Activated naive CD8-positive, alpha-beta T cell treated with anti-CD3 and anti-CD28 coated beads, Interleukin-2, amount 10 ng/mL, durations not matched to agents 7 days and 5 days (primary cell): ENCODE measurements at places on chromosomes 4 and X. TPM values are rescaled to one million over a fixed set of nuclear protein-coding genes. Genes with fewer than 3 reads are reported as not detected.
A peak's percentile ranks its signal among the peaks of the same experiment; 100 is the strongest.

The RPL9 gene
- total RNA-seq: 1,040 TPM

DNA sequence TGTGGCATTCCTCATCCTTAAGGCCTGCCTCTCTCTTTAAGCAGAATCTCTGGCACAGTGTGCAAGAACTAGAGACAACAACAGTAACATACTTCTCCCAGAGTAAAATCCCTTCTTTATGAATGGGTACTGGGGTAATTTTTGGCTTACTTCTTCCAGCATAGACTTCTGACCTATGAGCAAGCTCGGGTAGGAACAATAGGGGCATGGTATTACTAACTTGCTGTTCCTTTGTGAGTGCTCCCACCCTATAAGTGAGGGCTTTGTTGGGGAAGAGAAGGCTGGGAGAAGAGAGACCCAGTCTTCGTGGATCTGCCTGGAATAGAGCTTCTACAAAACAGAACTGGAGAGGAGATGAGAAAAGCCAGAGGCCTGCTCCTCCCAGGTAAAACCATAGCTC lies 30.2 kb downstream of the CLDN2 start:
- no peak for DNase-seq

The DCX gene
- total RNA-seq: not detected

GRCh38 chr4:5365071-5366008 lies 314.1 kb downstream of the STK32B start:
- no peak for DNase-seq

DNA sequence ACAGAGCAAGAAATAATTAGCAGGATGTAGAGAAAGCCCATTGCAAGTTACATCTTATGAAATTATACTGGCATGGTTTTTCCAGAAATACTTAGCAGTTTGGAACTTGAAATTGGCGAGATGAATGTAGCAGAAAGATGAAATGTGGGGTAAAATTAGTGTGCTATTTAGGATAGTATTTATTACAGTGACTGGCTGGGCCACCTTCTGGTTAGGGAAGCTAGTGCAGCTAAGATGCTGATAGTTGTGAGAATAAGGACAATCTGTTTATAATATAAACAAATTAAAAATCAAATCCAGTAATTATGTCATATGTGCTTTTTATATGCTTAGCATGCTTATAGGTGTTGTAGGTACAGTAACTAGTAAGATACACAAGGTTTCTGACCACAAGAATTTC lies 74.8 kb downstream of the IL15 start:
- no peak for DNase-seq

The NFKB1 gene
- 129 TPM for total RNA-seq

The SRPK3 gene
- total RNA-seq: not detected

The PIN4 gene
- total RNA-seq: 9.5 TPM

The PTTG2 gene
- 2.0 TPM for total RNA-seq

DNA sequence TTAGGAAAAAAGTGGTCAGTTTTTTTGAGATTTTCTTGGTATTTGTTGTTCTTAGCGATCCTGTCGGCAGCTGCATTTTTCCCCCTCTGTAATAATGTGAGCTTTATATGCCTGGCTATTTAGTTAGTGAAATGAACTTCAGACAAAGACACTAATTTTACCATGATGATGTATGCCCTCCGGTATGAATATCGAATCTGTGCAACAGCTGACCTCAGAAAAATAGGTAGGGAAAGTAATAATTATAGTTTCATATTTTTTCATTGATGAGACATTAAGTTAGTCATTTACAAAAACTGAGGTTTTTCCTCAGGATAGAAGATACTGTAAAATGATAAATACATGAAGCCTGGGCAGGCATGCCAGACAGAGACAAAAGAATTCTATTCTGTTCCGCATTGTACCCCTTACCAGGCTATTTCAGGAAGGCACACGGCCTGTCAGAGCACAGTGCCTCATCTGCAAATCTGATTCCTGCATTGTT lies 155.8 kb downstream of the SHROOM3 start:
- DNase-seq: no peak

- DNase-seq: no peak
Observed at GRCh38 chr4:149885896-149886295, 70.3 kb upstream of the IQCM start.

DNA sequence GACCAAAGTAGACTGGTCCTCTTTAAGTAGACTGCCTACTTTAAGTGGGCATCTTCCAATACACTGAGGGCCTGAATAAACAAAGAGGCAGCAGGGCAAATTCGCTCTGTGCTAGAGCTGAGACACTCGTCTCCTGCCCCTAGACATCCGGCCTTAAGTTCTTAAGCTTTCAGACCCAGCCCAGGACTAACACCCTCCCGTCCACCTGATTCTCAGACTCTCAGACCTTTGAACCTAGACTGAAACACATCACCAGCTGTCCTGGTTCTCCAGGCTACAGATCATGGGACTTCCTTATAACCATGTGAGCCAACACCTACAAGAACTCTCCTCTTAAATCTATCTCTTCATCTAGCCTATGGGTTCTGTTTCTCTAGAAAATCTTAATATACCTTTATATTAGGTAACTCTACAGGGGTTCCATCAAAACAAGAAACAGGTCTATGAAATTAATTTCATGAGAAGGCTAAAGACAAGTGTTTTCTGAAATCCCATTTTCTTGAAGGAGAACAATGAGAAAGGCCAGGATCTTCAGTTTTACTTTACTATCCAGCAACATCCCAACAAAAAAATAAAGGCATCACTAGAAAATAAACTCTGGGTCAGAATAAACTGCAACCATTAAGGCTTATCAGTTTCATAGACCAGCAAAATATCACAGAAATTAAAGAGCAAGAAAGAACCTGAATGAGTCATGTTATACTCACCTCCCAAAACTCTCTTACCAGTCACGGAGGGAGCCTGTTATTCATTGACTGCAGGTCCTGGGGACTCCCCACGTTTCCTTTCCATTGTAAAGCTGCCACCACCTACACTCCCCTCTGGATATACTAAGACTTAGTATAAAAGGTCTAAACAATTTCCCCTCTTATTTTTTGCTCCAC lies 14.8 kb downstream of the ADGRA3 start:
- DNase-seq: no peak

The PDE5A gene
- 1.4 TPM for total RNA-seq

The EDA gene
- total RNA-seq: 2.3 TPM

- no peak for DNase-seq
Observed at GRCh38 chr4:10007793-10008608, 13.3 kb downstream of the SLC2A9 start.

DNA sequence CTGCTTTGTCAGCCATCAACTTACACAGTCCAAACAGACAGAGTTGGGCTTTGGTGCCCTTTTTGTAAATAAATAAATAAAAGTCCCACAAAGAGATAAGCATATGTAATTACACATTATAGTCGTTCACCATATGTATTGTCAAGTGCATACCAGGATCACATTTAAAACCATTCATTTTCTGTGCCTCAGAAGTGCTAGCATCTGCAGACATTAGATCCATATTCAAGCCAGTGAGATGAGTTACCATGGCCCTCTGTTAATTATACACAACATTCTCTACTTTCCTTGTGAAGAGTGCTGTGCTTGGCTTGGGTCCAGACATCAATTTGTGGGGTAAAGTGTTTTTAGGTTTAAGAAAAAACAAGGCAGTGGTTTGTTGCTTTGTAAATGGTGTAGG lies 76.8 kb downstream of the ENOX2 start:
- no peak for DNase-seq

DNA sequence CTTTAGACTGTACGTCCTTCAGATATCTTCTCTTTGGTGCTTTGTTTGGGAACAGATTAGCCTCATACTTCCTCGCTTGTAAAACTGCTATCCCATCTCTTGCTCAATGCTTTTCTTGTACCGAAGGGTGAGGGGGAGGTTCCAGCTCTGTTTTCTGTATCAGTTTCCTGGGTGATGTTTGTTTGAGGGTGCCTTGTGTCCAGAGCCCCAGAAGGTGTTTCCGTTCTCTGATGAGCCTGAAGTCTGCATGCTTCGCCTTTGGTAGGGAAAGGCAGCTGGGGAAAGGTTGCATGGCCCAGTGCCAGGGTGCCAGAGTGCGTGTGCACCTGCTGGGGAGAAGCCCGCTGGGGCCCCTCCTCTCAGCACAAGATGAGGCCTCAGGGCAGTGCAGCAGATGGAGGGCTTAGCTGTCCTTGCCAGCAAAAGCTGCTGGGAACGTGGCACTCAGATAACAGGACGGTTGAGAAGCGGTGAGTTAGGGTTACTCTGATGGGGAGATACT lies 73.7 kb downstream of the TBL1X start:
- DNase-seq: no peak

GRCh38 chr4:74873545-74874301 lies 59.2 kb upstream of the PARM1 start:
- no peak for DNase-seq

DNA sequence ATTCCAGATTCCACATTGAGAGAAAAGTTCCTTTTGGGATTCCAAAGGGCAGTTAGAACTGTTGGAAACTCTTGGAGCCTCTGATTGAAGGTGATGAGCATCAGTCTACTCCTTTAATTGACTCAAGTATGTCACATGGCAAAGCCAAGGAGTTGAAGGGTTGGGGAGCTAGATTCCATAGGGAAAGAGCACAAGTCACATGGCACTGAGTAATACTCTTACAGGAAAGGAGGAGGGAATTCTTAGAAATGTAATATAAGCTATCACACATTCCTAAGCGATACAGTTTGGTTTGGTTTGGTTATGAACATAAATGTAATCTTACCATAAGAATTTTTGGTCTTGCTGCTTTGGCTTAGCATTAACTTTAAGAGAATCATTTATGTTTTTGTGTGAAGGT lies 15.7 kb downstream of the SPCS3 start:
- no peak for DNase-seq

- DNase-seq: no peak
Observed at GRCh38 chr4:39047681-39048080, 14.4 kb upstream of the KLHL5 start.

- DNase-seq: no peak
Observed at GRCh38 chr4:53059256-53059655, 197.1 kb downstream of the RASL11B start.

The STK32B gene
- not detected for total RNA-seq

GRCh38 chr4:123209436-123209835 lies 187.2 kb upstream of the SPRY1 start:
- DNase-seq: no peak

The GATA1 gene
- total RNA-seq: not detected

The AP1S2 gene
- total RNA-seq: 28.8 TPM

DNA sequence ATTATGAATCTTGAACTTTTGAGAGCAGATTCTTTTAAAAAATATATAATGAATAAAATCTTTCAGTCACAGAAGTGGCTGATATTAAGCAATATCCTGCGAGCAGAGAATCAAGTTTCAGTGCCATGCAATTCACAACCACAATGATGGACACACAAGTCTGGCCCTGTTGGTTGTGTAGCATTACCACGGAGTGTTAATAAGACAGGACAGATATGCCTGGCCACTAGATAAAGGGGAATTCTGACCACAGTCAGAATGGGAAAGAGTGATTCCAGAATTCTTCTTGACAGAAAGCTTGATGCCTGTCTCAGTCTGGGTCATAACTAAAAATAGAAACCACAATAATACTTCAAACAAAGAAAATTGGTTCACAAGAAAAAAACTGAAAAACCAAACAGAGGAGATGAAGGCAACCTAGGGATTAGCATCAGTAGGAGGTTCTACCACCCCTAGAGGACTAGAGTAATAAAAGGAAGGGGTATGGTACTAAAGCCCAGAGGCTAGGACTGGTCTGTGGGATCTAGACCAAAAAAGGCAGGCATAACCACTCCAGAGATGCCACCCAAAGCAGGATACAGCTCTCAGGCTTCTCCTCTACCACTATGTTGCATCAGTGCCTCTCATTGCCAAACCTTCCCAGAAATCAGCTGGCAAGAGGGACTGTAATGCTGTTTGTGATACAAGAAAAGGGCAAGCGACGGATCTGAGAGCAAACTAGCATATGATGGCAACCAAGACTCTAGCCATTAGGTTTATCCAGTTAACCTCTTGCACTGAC lies 59.0 kb downstream of the RNF150 start:
- no peak for DNase-seq

DNA sequence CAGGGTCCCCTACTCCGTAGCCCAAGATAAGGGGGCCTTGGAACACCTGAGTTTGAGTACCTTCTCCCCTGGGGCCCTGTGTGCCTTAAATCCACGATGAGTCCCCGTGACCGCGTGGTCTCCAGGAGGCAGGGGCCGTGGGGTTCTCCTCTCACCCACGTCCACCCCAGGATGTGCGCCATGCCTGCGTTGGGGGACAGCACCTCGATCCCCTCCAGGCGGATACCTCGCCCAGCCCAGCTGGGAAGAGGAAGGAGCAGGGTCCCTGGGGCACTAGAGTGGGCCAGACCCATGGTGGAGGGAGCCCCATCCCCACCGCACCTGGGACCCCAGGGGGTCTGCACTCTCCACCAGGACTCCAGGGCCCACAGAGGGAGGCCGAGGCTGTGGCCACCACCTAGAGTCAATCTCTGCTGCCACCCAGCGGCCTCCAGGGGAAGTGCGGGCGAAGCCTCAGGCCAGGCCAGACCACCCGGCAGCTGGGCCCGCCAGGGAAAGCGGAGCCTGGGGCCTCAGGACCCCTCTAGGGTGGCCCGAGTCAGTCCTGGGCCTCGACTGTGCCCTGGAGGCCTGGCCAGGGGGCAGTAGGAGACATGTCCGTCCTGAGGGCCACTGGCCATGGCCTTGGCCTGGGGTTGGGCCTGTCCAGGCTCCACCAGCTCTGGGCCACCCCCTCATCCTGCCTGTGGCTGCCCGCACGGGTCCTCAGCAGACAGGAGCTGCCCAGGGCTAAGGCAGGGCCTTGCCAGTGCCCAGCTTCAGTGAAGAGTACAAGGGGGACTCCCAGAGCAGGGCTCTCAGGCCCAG lies 55.0 kb downstream of the FAM53A start:
- DNase-seq: peak; percentile 81

- DNase-seq: no peak
Observed at GRCh38 chrX:48278958-48279357, 23.8 kb downstream of the SSX1 start.

DNA sequence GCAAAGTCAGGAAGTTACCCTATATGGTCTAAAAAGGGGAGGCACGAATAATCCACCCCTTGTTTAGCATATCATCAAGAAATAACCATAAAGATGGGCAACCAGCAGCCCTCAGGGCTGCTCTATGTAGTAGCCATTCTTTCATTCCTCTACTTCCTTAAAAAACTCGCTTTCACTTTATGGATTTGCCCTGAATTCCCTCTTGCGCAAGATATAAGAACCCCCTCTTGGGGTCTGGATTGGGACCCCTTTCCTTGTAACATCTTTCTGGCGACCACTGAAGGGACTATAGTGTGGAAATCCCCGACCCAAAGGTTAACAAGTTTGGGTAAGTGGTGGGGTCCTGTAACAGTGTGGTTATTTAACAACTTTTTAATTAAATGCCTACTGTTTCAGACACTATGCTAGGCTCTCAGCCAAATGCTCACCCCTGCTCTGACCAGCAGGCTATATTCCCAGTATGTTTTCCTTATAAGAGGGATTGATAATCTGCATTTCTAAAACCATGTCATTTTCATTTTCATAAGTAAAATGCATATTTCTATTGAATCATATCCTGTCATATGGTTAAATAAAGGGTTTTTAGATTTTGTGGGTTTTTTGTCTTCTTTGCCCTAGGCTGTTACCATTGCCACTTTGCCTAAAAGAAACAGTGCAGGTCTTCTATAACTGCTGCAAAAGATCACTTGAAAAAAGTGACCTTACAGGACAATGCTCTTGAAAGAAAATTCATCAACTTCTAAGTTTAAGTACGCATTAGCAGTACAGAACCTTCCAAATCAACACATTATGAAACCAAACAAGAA lies 41.5 kb downstream of the ANAPC10 start:
- DNase-seq: no peak

- no peak for DNase-seq
Observed at GRCh38 chr4:24689212-24689611, 104.9 kb upstream of the DHX15 start.

The DNAAF6 gene
- not detected for total RNA-seq

The FRAS1 gene
- total RNA-seq: 0.53 TPM
